ENCODE measurements at places on chromosomes 5 and 9. TPM values are rescaled to one million over a fixed set of nuclear protein-coding genes. Genes with fewer than 3 reads are reported as not detected.

Gene C5
- 2.4 TPM for total RNA-seq

Gene NXNL2
- 0.22 TPM for total RNA-seq

Gene TIMD4
- not detected for total RNA-seq

Gene HSPB3
- total RNA-seq = 1.0 TPM

Gene SLIT3
- 0.66 TPM for total RNA-seq

Gene ADAMTS16
- 0.57 TPM for total RNA-seq

Gene BARHL1
- total RNA-seq = not detected

Gene SEMA6A
- total RNA-seq = 1.1 TPM

Gene DBH
- total RNA-seq = not detected

Gene MAMDC2
- 1.8 TPM for total RNA-seq

Gene GLRA1
- not detected for total RNA-seq

Gene HACD4
- 1.8 TPM for total RNA-seq

Gene CLINT1
- 118 TPM for total RNA-seq

Gene HTR4
- total RNA-seq = not detected

Gene AMBP
- total RNA-seq = not detected

Gene TICAM2
- 1.1 TPM for total RNA-seq

Gene FOXI1
- not detected for total RNA-seq

Gene GZMA
- total RNA-seq = not detected

Gene DDX41
- 88.6 TPM for total RNA-seq

Gene GDF9
- 0.22 TPM for total RNA-seq

Gene PRR7
- total RNA-seq = 8.6 TPM

Gene TMEM171
- total RNA-seq = 5.5 TPM

Gene FRMPD1
- not detected for total RNA-seq

Gene AFAP1L1
- 5.5 TPM for total RNA-seq

Gene SV2C
- total RNA-seq = not detected
